CD4-positive, alpha-beta T cell treated with Interferon alpha-2 for 1 hour (primary cell): ENCODE measurements at places on chromosomes 4 and X.

- DNase-seq = no peak
Measured at GRCh38 chr4:1207157-1207470, 34.7 kb upstream of the SPON2 start.

GRCh38 chr4:101126059-101126458 lies 221.3 kb downstream of the PPP3CA start:
- no peak for DNase-seq

DNA sequence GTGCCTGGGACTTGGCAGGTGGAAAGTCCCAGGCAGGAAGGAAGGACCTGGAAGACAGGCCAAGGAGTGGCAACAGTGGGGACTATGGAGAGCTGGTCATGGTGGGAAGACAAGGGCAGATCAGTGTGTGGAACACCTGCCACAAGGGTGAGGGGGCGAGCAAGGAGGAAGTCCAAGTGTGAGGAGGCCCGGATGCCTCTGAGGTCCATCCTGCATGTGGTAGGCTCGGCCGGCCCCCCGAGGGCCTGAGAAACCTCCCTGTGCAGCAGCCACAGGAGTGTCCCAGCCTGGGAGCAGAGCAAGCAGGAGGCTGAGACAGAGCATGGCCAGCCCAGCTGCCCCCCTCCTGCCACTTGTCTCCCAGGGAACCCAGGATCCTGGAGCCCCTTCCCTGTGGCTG lies 40.5 kb upstream of the PSAPL1 start:
- no peak for DNase-seq

DNA sequence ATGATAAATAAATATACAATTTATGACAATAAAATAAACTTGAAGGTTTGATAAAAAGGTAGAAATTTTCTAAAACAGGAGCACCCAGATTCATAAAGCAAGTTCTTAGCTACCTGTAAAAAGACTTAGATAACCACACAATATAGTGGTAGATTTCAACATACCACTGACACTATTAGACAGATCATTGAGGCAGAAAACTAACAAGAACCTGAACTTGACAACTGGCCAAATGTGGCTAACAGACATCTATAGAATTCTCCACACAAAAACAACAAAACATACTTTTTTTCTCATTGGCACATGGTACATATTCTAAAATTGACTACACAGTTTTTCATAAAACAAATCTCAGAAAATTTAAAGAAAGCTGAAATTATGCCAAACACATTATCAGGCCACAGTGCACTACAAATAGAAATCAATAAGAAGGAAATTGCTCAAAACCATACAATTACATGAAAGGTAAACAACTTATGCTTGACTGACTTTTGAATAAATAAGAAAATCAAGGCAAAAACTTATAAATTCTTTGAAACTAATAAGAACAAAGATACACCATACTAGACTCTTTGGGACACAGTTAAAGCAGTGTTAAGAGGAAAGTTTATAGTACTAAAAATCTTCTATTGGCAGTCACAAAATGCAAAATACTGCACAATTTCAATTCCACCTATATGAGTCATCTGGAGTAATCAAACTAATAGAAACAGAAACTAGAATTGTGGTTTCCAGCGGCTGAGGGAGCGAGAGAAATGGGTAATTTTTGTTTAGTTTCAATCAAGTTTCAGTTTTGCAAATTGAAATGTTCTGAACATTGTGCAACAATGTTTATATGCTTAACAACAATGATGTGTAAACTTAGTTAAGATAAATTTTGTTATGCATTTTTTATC lies 925.6 kb downstream of the SH3BGRL start:
- DNase-seq = no peak

GRCh38 chr4:184748251-184748652 lies 14.4 kb upstream of the CENPU start:
- no peak for DNase-seq

GRCh38 chr4:75655562-75655961 lies 17.6 kb downstream of the G3BP2 start:
- DNase-seq = peak; percentile 15

GRCh38 chr4:188187106-188187505 lies 47.9 kb downstream of the TRIML1 start:
- no peak for DNase-seq

DNA sequence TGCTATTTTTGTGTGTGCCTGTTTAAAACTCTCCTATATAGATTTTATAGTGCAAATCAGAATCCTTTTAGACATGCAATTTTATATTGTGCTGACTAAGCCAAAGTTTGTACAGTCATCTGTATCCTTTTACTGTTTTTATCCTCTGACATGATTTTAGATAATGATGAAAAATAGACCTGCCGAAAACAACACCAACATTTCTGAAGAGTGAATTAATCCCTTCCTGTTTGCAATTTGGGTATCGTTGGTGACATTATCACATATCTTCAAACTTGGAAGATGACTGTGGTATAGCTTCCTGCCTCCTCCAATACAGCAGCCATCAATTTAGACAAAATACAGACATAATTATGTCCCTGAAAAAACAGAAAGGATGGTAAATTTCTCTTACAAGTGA lies 28.9 kb upstream of the DSPP start:
- no peak for DNase-seq

DNA sequence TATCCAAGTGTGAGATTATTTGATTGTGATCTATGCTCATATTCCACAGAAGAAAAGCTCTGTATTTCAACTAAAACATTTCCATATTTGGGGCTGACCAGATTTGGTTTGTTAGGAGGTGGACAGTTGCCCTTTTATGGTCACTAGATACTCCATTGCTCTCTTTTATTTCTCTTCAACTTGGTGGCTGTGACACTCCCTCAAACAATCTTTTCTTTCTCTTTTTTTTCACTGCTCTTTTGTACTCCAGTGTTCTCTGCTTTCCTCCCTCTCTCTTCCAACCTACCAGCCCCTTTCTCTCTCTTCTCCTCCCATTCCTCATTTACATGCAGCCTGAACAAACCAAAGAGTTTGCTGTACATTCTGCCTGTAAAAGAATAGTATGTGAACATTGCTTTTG lies 48.8 kb downstream of the RBPJ start:
- no peak for DNase-seq

GRCh38 chrX:41689711-41690110 lies 938 bp downstream of the GPR34 start:
- no peak for DNase-seq

DNA sequence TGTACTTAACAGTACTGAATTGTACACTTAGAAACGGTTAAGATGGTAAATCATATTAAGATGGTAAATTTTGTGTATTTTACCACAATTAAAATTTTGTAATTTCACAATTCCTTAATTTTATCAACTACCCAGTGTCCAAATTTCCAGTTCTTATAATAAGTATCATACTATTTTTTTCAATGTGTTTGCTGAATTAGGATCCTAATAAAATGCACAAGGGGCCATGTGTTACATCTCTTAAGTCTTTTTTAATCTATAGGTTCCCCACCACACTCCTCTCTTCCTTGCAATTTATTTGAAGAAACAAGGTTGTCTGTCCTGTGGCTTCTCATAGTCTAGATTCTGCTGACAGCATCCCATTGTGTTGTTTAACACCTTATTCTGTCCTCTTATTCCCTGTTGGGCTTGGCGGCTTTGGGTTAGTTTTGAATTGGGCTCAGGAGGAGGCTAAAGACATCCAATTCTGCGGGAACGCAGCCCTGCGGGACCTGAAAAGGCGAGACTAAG lies 533 bp upstream of the SYAP1 start:
- no peak for DNase-seq
